ENCODE measurements at places on chromosomes 2 and 18. TPM values are rescaled to one million over a fixed set of nuclear protein-coding genes. Genes with fewer than 3 reads are reported as not detected.

PRKAG3 gene
- total RNA-seq, result 0.26 TPM

COL3A1 gene
- total RNA-seq, result 925 TPM

C2orf80 gene
- total RNA-seq, result not detected

C2orf66 gene
- total RNA-seq, result 0.26 TPM

PASK gene
- total RNA-seq, result 1.5 TPM

EPB41L3 gene
- total RNA-seq, result 37.0 TPM

ALPG gene
- not detected for total RNA-seq

STEAP3 gene
- total RNA-seq, result 13.7 TPM

TXNDC2 gene
- total RNA-seq, result not detected

Data from fibroblast of lung (primary cell).